ENCODE measurements at places on chromosomes 2 and 18. TPM values are rescaled to one million over a fixed set of nuclear protein-coding genes. Genes with fewer than 3 reads are reported as not detected.

GRCh38 chr2:7057865-7058400, 140.7 kb downstream of the RNF144A start:
- no peaks in the 10 kb centered on the region for H3K36me3 ChIP-seq
- DNase-seq = no peak
- no peak overlapping the region for H3K27ac ChIP-seq
- no peaks in the 10 kb centered on the region for H3K27me3 ChIP-seq
- peaks cover 22% of the 10 kb centered on the region for H3K4me1 ChIP-seq

GRCh38 chr2:16394986-16395550, 270.6 kb downstream of the CYRIA start:
- H3K27ac ChIP-seq = no peak overlapping the region
- DNase-seq = no peak
- no peak overlapping the region for H3K4me3 ChIP-seq

DNA sequence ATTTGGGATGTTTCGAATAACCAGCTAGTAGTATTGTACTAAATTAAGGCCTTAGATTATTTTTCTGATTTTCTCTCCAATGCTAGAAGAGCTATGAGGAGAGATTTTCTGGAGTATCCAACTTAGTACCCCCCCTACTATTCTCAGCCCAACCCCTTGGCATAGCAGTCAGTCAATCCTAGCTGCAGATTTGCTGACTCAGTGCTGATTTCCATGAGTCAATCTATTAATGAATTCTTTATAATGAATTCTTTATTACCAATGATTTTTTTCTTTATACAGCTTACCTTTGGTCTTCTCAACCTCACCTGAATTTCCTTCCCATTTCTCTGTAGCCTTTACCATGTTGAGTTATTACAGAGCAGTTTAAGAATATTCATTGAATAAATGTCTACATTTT, 192.8 kb upstream of the ETAA1 start:
- H3K27me3 ChIP-seq = no peaks in the 10 kb centered on the region
- H3K4me1 ChIP-seq = no peaks in the 10 kb centered on the region
- DNase-seq = no peak

- H3K4me1 ChIP-seq = no peaks in the 10 kb centered on the region
- H3K27ac ChIP-seq = no peak overlapping the region
Measured at GRCh38 chr2:146624430-146625160, 1220.2 kb upstream of the ACVR2A start.

- DNase-seq = peak; percentile 65
- peaks cover 24% of the 10 kb centered on the region for H3K4me1 ChIP-seq
- H3K27me3 ChIP-seq = no peaks in the 10 kb centered on the region
- peak overlapping the region; percentile 83 for H3K4me3 ChIP-seq
- H3K36me3 ChIP-seq = peaks cover 16% of the 10 kb centered on the region
Measured at GRCh38 chr2:24970483-24971285, 1.1 kb downstream of the DNAJC27 start.

DNA sequence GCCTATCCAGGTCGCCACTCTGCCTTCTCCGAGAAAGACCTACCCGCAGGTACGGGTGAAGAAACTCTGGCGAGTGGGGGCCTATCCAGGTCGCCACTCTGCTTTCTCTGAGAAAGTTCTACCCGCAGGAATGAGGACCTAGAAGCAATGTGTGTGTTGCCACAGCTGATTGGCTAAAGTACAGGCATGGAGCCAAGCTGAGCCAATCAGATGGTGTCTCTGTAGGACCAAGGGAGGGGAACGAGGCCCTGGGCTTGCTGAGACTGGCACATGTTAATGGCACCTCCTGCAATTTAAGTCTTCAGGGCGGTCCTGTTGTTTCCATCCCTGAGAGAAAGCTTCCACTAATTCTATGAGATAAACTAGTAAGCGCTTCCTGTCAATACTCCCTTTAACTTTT, 82.3 kb downstream of the KCTD1 start:
- H3K4me1 ChIP-seq = no peaks in the 10 kb centered on the region
- no peaks in the 10 kb centered on the region for H3K27me3 ChIP-seq
- no peaks in the 10 kb centered on the region for H3K36me3 ChIP-seq
- H3K27ac ChIP-seq = no peak overlapping the region

DNA sequence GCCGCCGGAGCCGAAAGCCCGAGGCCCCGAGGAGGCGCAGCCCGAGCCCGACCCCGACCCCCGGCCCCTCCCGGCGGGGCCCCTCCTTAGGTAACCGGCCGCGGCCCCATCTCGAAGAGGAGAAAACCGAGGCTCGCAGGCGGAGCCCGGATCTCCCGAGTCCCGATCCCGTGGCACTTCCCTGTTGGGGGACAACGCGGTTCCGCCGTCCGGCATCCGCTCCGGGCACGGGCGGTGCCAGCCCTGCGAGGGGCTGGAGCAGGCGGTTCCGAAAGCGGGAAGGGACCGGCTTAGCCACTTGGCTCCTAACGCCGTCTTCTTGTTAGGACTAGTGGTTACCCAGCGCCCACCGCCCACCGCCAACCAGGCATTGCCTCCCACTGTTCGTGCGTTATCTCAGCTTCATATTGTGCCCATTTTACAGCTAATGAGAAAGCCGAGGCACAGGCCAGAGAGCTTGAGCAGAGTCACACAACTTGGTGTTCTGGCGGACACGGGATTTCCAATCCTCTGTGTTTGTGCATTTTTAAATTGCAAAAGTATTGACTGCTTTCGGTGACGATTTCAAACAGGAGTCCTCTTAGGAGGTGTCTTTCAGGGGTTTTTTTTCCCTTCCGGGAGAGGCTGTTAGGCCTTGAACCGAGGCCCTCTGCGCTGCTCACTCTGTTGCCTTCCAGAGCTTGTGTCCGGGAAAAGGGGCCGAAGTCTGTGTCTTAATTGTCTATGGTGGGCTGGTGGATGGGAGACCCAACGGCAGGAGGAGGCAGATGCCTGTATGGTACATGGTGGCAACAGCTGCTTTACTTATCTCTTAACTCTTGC, 562 bp downstream of the CENPA start:
- no peaks in the 10 kb centered on the region for H3K4me1 ChIP-seq
- H3K27ac ChIP-seq = no peak overlapping the region
- DNase-seq = no peak
- no peaks in the 10 kb centered on the region for H3K36me3 ChIP-seq
- no peaks in the 10 kb centered on the region for H3K27me3 ChIP-seq

DNA sequence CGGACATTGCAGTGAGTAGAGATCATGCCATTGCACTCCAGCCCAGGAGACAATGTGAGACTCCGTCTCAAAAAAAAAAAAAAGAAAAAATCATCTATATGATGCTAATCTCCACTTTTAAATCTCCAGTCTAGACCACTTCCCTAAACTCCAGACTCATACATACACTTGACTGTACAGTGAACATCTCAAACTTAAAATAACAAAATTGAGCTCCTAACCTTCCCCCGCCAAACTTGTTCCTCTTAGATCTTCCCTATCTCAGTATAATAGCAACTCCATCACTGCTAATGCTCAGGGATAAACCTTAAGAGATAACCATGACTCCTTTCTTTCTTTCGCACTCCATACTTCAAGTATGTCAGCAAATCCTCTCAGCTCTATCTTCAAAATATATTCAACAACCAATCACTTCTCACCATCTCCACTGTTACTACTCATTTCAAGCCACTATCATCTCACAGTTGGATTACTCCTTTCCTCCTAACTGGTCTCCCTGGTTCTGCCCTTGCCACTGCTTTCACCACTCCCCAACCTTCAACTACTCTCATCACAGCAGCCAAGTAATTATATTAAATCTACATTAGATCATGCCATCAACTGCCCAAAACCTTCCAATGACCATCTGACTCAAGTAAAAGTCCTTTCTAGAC, 12.0 kb downstream of the MEMO1 start:
- H3K4me1 ChIP-seq = no peaks in the 10 kb centered on the region
- no peaks in the 10 kb centered on the region for H3K27me3 ChIP-seq
- H3K4me3 ChIP-seq = no peak overlapping the region
- DNase-seq = no peak

- no peaks in the 10 kb centered on the region for H3K27me3 ChIP-seq
- no peak for DNase-seq
- H3K27ac ChIP-seq = no peak overlapping the region
Measured at GRCh38 chr2:224551693-224552092, 33.5 kb downstream of the CUL3 start.

DNA sequence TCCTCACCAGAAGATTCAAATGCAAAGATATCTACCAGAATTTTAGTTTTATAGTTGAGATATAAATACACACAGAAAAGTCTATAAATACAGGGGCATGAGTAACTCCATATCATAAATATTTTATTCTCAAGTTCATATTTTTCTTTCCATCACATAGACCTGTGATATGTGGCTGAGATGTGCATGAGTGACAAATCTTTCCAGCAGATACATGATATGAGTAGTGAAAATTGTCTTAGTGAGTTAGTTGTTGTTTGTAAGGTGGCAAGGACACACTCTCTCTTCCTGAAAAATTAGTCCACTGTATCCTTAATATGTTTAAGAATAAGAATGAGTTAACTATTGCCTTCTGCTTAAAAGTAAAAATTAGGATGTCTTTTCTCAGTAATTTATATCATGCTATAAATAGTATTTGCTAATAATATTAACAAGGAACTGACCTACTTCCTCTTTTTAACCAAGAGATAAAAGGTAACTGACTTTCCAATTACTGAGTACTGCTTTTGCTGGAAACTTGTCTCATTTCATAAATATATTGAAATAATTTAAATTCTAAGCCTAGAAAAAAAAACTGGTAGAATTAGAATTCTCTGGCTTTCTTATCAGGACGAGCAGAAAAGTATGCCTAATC, 85.2 kb upstream of the SESTD1 start:
- H3K27ac ChIP-seq = no peak overlapping the region
- no peaks in the 10 kb centered on the region for H3K4me1 ChIP-seq
- H3K36me3 ChIP-seq = no peaks in the 10 kb centered on the region
- no peak for DNase-seq
- H3K4me3 ChIP-seq = no peak overlapping the region
- no peaks in the 10 kb centered on the region for H3K27me3 ChIP-seq

DNA sequence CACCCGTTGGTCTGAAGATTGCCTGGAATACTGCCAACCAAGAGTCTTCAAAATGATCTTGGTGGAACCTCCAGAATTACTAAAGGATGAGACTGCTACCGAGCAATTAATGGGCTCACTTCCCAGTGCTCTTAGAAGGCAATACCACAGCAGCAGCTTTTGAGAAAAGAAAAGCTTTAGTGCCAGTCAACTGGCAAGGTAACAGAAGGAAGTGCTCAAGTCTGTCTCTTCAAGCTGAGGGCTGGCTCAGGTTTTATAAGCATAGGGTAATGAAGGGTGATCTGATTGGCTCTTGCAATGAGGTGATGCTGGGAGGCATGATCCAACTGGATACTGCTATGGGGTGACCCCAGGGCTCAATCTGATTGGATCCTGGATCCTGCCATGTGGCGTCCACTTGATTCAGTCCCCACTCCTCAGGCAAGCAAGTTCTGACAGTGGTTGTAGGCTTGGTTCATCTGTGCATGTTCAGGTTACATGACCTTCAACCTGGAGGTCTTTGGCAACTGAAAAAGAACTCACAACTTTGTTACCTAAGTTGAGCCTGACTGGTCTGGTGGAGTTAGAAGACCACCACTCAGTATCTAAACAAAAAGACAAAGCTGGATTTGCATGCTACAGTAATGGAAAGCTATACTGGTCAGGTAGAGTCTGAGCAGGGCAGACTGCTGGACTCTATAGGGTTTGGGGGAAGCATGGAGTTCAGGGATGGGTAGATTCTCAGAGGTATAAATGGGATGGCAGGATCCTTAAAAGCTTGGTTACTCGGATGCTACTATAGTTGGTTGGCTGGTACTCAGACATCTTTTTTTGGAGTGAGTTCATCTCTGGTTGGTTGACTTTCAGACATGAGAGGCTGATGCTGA, 14.0 kb upstream of the RIF1 start:
- no peak for DNase-seq
- H3K4me1 ChIP-seq = no peaks in the 10 kb centered on the region
- no peaks in the 10 kb centered on the region for H3K27me3 ChIP-seq
- H3K36me3 ChIP-seq = no peaks in the 10 kb centered on the region
- no peak overlapping the region for H3K27ac ChIP-seq

GRCh38 chr2:187638840-187639239, 84.6 kb upstream of the TFPI start:
- H3K4me3 ChIP-seq = no peak overlapping the region
- no peaks in the 10 kb centered on the region for H3K27me3 ChIP-seq
- no peaks in the 10 kb centered on the region for H3K36me3 ChIP-seq
- H3K27ac ChIP-seq = no peak overlapping the region

DNA sequence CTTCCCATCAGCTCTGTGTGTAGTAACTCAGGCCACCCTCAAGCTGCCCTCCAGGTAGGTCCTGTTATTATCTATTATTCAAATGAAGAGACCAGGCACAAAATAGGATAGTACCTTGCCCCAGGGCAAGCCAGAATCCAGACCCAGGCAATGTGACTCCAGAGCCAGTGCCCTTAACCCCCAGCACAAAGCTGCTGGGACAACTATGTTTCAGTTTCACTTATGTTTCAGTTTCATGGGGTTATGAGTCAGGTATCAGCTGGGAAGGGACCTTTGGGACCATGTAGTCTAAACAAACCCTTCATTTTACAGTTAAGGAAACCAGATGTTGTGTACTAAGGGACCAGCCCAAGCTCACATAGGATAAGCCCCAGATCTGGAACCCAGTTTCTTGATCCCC, 10.0 kb downstream of the HK2 start:
- no peaks in the 10 kb centered on the region for H3K27me3 ChIP-seq
- H3K27ac ChIP-seq = peak overlapping the region; percentile 49
- no peaks in the 10 kb centered on the region for H3K4me1 ChIP-seq
- no peak overlapping the region for H3K4me3 ChIP-seq
- no peaks in the 10 kb centered on the region for H3K36me3 ChIP-seq

- peaks cover 20% of the 10 kb centered on the region for H3K4me1 ChIP-seq
- H3K27ac ChIP-seq = peak overlapping the region; percentile 84
- H3K36me3 ChIP-seq = peaks cover 45% of the 10 kb centered on the region
- H3K27me3 ChIP-seq = no peaks in the 10 kb centered on the region
Measured at GRCh38 chr2:1675633-1676032, 68.7 kb downstream of the PXDN start.

DNA sequence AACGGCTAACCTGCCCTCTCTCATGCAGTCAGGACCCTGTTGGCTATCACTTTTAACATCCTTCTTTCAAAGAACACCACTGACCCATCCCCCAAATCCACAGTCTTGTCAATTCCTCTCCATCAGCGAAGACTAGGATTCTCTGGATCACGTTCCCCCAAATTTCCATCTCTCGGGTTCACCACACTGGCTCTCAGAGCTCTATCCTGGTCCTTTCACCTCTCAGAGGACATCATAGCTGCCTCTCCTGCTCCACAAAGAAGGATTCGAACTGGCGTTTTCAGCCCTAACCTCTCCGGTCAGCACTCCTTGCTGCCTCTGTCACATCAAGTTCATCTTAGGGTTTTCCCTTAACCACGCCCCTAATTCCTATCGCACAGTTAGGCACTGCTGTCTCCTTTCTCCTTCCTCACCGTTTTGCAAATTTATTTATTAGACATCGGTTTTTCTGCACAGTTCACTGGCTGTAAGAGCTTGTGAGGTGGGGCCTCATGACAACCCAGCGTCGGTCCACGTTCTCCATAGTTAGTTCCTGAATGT, 247.5 kb upstream of the PXDN start:
- no peaks in the 10 kb centered on the region for H3K36me3 ChIP-seq
- no peak overlapping the region for H3K4me3 ChIP-seq
- no peaks in the 10 kb centered on the region for H3K4me1 ChIP-seq
- no peak overlapping the region for H3K27ac ChIP-seq
- no peaks in the 10 kb centered on the region for H3K27me3 ChIP-seq

RAD51AP2 gene
- not detected for total RNA-seq

CENPO gene
- 0.49 TPM for total RNA-seq

SRD5A2 gene
- not detected for total RNA-seq

HOXD10 gene
- total RNA-seq = 16.6 TPM

CD28 gene
- 2.9 TPM for total RNA-seq

PPM1B gene
- 47.8 TPM for total RNA-seq

SOWAHC gene
- total RNA-seq = 19.4 TPM

CD207 gene
- 0.71 TPM for total RNA-seq

MXD1 gene
- 7.8 TPM for total RNA-seq
